HEK293T (cell line): ENCODE measurements at places on chromosomes 7 and 10.

DNA sequence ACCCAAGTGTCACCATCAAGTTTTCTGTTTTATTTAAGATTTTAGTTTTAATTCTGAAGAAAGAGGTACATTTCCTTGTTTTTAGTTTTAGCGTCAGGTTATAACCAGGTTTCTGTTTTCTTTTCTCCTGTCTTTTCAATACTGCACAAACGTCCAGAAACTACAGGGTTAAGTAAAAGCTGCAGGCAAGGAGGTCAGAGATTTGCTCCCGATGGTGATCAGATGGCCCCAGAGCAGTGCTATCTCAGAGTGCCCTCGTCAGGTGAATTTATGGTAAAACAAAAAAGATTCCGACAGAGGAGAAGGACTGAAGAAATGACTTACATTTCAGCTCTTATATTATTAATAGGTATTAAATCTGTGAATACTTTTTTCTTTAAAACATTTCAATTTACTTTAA lies 128.2 kb downstream of the STRA8 start:
- no peak for DNase-seq

GRCh38 chr7:25559581-25560367 lies 331.5 kb upstream of the NPVF start:
- DNase-seq, result no peak

DNA sequence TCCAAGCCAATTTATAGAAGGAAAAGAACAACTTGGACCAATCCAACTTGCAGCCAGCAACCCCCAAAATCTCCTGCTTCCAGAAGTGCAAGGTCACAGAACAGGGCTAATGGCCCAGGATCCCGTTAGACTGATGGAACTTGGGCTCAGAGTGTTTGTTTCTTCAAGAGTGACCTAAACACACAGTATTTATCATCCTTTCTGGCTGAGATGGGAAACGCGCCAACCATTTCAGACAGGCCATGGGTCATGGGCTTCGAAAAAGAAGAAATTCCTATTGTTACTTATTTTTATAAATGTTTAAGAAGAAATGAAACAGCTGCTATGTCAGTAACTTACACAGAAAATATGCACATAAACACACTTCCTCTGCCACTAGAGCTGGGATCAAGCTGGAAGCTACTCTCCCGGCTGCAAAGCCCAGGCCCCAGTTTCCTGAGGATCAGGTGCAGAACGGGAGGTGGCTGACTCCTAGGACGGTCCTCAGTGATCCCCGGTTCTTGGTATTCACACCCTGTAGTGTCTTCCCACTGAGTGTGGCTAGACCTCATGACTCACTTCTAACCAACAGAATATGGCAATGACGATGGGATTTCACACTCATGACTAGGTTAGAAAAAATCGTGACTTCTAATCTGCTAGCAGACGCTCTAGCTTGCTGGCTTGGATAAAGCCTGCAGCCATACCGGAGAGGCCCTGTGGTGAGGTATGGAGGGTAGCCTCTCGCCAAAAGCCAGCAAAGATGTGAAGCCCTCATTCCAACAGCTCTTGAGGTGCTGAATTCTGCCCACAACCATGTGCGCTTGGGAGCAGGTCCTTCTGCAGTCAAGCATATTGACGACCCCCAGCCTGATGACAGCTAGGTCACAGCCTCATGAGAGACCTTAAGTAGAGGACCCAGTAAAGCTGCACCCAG lies 60.2 kb downstream of the CHST15 start:
- DNase-seq, result no peak

- no peak for DNase-seq
Observed at GRCh38 chr7:138690495-138690894, 10.7 kb downstream of the SVOPL start.

GRCh38 chr7:28078036-28078901 lies 102.3 kb downstream of the JAZF1 start:
- peak; percentile 60 for DNase-seq

DNA sequence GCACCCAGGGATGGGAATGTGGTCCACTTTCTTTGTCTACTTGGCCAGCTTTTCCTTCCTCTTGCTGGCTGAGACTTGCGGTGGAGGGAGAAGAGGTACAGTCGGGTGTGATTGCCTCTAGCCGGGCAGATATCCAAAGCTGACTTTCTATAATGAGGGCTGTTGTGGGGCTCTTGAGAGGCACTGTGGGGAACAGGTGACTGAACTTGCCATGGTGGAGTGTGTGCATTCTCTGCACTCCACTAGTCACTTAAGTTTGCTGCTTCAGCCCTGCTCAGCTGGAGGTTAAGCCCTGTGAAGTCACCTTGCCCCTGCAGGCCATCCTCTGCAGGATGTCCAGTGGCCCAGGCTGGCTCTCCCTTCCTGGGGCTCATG lies 116.6 kb downstream of the AOAH start:
- no peak for DNase-seq

DNA sequence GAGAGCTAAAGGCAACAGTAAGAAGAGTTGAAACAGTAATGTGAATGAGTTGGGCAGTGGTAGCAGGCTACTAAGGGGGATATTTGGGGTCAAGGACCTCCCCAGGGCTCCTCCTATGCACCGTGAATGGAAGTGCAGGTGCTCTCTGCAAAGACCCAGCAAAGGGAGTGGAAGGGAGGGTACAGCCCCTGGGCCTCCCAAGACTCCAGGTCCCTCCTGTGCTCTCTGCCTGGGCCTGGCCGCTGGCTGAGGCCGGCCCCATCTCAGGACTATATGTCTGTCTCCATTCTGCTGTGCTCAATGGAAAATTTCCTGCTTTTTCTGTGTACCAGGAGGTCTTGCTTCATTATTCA lies 372.1 kb upstream of the MKI67 start:
- no peak for DNase-seq

GRCh38 chr10:110212119-110213006 lies 5.0 kb downstream of the MXI1 start:
- no peak for DNase-seq

- DNase-seq, result no peak
Observed at GRCh38 chr7:134089446-134089845, 37.7 kb upstream of the LRGUK start.

DNA sequence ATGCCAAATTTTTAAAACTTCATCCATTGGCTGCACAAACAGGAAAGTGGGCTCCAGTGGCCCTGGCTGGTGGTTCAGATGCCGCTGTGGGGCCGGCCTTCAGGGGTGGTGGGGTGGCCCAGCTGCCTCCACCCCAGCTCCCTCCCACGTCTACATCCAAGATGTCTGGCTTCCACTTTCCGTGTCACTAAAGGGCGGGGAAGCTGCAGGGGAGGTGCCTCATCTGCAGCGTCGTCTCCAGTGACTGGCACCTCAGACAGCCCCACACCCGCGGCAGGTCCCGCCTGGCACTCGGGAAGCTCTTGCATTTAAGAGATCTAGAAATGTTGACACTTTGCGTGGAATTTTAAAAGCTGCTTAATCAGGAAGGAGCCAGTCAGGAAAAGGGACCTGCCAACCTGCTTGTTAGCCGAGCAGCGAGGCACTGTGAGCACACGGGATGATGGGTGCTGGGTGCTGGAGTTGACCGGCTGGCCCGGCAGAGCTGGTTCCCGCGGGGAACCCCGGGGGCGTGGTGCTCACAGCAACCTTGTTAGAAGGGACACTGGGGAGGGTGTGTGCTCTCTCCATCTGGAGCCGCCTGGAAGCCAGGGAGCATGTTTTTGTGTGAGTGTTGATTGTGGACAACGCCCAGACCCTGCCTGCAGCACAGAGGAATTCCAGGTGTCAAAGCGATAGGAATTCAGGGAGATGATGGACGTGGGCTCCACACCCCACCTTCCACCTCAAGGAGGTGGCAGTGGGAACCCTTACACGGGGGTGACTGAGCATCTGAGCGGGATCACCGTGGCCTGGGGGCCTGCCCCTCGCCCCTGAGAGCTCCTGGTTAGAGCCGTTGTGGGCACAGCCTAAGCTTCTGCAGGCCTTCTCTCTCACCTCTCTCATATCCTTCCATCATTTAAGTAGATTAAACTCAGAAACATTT lies 320.5 kb downstream of the PTPRN2 start:
- no peak for DNase-seq

DNA sequence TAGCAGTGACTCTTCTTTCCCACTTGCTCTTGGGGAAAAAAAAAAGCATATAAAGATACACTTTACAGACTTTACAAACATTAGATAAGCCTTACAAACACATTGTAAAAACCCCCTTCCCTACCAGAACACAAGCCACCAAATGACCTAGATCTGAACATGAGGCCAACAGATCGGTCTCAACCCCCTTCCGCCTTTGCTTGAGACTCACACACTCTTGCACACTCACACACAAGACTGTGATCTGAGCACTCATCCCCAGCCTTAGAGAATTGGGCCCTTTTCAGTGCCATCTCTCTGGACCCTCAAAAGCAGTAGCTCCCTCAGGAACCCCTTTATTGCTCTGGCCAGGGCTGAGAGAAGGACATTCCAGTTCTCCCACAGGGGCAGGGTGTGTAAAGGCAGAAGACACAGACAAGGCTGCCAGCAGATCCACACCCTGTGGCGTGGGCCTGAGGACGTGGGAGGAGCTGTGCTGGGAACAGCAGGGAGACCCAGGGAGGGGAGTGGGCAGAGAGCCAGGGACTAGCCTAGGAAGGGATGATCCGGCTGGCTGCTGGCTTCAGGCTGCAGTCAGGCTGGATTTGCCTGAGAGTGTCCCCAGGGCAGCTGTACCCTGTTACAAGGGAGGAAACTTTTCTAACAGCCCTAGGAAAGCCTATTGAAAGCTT lies 206.7 kb downstream of the KIAA1217 start:
- DNase-seq, result peak; percentile 32

DNA sequence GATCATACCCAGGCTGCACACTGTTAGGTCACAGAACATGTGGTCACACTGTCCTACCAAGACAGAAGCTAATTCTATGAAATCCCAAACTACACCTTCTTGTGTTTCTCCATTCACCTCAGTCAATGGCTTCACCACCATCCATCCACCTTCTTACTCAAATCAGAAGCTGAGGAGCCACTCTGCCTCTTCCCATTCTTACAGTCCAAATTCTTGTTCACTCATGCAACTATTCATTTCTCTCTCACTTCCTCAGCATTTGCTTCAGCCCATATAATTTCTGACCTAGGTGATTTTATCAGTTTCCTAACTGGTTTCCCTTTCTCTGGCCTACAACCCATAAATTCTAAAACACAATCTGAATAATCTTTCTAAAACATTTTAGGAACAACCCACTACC lies 229.2 kb downstream of the LRRN3 start:
- no peak for DNase-seq

GRCh38 chr7:94325122-94325475 lies 69.6 kb upstream of the COL1A2 start:
- no peak for DNase-seq

- DNase-seq, result no peak
Observed at GRCh38 chr7:5143935-5144903, 45.8 kb upstream of the WIPI2 start.

DNA sequence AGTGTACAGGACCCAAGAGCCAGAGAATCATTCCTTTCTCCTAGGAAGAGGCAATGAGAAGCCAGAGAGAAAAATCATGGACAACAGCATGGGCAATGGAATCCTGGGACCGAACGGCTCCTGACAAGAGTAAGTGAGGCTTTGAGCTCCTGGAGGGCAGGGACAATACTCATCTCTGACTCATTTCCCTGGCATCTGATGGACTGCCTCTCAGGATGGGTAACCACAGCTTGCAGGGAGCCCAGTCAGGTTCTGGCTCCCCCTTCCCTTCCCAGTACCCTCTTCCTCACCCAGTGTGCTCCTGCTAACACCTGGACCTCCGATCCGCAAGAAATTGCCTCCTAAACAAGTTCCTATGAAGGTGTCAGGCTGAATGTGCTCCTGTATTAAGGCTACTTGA lies 51.2 kb upstream of the SORCS3 start:
- DNase-seq, result no peak

- no peak for DNase-seq
Observed at GRCh38 chr7:115410972-115411686, 489.2 kb downstream of the MDFIC start.

- peak; percentile 64 for DNase-seq
Observed at GRCh38 chr10:120336911-120337540, 120.0 kb upstream of the PLPP4 start.

DNA sequence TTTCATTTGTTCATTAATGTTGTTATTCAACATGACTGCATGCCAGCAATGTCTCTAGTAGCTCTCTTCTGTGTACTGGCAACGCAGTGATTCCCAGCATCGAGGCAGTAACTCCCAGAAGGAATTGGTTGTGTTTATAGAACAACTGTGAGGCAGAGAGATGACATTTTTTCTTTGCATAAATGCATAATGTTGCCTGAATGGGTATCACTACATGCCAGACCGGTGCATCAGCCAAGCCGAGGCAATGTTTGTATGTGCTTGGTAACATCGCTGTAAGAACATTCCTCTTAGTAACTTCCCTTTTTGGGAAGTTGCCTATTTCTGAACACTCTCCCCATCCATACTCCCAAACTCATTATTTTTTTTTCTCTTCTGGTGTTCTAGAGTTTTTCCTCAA lies 182.9 kb downstream of the HTR7 start:
- no peak for DNase-seq

GRCh38 chr7:135601182-135601581 lies 43.5 kb downstream of the NUP205 start:
- DNase-seq, result no peak

DNA sequence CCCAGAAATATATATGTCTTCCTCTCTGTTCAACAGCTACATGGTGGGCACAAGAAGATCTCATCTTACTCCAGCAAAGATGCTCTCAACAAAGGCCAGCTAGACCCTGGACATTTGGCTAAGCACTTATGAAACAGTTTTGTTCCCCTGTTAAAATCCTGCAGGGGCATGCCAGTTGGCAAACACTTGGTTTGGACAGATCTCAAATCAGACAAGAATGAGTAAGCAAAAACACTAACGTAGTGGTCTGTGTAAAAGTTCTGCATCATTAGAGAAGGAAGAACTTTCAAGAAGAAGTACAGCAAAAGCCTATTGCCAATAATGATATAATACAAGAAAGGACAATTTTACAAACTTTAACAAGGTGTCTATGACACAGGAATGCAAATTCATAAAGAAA lies 125.6 kb downstream of the CALN1 start:
- no peak for DNase-seq

DNA sequence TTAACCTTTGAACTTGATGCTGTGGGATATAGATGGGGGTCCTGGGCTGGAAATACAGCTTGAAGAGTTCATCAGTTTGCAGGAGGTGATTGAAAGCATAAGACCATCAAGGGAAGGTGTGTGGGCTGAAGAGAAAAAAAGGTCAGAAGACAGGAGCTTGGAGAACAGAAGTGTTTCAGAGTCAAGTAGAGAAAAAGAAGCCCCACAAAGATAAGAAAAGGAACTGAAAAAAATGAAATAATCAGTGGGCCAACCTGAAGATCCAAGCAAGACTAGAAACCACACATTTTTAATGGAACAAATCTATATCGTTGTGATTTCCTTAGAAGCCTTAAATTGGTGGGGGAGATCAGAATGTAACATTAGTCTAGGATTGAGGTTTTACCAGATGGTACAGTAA lies 22.5 kb downstream of the ZEB1 start:
- no peak for DNase-seq

- no peak for DNase-seq
Observed at GRCh38 chr10:77741746-77742145, 104.1 kb upstream of the KCNMA1 start.

GRCh38 chr10:21337171-21337792 lies 188.2 kb downstream of the SKIDA1 start:
- DNase-seq, result no peak
